ENCODE measurements at places on chromosomes 6 and 20.

DNA sequence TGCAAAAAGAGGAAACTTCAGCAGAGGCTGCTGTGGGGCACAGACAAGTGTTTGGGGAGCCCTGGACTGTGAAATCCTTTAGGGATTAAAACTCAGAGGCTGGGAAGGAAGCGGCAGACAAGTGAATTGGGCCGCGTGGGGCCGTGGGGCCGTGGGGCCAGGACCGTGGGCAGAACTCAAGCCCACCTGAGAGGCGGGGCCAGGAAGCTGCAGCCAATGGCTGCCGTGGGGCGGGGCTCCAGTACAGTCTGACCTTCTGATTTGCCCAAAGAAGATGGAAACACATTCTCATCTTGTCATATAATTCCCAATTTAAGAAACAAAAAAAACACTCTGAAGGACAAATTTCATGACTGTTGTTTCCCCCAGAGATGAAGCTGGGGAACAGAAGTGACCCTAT lies 55.4 kb downstream of the ANKRD60 start:
- DNase-seq, result no peak

GRCh38 chr6:141401168-141401567 lies 731.6 kb upstream of the GJE1 start:
- no peak for DNase-seq

DNA sequence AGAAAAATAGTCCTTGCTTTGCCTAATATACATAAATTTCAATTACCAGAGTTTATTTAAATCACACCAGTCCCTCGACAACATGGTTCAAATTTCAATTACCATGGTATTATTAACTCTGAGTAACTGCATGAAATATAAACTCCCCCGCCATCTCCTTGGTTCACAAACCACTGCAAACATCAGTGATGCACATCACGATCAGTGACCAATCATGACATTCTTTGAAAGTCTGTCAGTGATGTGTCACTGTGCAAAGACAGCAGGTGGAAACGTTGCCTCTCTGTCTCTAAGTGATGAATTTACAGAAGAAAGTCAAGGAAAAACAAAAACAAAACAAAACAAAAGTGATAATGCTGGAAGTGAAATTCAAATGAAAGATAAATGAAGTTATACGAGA lies 86.7 kb downstream of the TASP1 start:
- no peak for DNase-seq

- peak; percentile 69 for DNase-seq
Measured at GRCh38 chr20:51800060-51800871, 2.1 kb downstream of the SALL4 start.

- no peak for DNase-seq
Measured at GRCh38 chr20:37279820-37280219, 9.6 kb upstream of the MANBAL start.

DNA sequence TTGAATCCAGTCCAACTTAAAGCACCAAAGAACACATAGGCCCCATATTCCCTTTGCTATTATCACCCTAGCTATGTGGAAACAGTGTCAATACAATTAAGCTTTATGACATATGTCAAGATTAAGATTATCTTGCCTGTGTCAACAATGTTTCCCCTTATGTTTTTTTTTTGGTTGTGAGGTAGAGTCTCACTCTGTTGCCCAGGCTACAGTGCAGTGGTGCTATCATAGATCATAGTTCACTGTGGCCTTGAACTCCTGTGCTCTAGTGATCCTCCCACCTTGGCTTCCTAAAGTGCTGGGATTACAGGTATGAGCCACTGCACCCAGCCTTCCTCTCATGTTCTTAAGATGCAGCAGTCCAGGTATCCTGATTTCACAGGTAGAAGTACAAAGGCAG lies 17.8 kb downstream of the AFG1L start:
- DNase-seq, result no peak

DNA sequence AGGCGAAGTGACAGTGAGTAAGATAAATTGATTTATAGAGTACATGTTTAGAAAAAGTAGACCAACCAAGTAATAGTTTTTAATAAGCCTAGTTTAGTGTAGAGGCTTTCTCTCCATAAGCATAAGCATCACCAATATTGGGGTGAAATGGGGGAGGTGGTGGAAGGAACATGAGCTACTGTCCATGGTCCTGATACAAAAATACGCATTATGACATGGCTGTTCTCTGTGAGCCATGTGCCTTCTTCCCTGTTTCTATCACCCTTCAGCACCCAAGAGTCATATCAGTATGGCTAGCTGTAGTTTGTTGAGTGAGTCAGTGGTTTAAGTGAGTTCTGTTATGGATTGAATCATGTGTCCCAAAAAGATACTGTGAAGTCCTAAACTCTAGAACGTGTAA lies 150.8 kb downstream of the EDN1 start:
- DNase-seq, result no peak

DNA sequence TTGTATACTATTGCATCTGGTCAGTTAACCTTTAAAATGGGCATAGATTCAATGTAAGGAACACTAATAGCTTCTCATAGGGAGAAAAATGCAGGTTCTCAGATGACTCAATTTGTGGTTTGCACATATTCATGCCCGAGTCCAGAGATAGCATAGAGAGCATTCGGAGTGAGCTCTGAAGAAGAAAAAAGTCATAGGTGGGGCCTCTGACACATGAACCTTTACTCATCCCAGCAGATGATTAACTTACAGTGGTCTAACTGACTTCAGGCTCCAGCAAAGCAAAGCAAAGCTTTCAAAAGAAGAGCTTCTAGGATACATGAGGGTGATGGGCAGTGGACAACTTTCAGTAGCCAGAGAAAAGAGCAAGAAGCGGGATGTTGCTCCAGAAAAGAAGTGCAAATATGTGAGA lies 55.3 kb upstream of the BTN3A2 start:
- no peak for DNase-seq

DNA sequence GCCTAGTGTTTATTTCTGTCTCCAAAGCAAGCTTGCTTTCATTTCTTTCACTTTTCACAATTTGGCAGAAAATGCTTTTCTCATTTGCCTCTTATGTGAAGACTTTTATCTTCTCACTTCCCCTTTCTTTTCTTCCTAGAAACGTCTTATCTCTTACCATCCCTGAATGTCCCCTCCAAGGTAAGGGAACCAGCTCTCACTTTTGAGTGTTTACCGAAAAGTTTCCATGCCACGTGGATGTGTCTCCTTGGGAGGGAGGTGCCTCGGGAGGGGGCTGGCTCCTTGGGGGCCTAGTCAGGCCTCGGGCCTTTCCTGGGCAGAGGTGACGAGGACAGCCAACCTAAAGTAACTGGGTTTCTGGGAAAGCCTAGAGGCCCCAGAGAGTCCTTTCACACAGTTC lies 127.4 kb downstream of the CD24 start:
- no peak for DNase-seq

DNA sequence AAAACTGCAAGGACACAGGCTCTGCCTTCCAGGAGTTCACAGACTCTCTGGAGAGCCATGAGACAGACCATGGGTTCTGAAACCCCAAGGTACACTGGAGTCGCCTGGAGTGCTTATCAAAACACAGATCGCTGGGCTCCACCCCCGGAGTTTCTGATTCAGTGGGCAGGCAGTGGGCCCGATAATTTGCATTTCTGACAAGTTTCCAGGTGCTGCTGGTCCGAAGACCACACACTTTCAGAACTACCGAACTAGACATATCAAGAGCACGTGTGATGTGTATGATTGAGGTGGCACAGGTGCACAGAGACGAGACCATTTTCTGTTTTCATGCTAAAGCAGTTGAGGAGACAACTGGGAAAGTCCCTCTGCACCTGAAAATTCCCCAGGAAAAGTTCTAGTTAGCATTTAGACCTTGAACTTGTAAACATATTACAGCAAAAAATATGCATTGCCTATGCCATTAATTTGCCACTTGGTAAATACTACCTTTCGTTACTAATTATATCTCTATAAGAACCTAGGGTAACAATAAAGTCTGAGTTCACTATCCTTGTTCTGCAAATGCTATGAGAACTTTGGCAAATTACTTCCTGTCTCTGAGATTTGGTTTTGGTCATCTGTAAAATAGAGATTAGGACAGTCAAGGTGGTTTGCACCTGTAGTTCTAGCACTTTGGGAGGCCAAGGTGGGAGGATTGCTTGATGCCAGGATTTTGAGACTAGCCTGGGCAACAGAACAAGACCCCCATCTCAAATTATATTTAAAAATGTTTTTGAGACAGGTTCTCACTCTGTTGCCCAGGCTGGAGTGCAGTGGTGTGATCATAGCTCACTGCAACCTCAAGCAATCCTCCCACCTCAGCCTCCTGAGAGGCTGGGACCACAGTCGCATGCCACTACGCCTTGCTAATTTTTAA lies 14.3 kb upstream of the PIM1 start:
- no peak for DNase-seq

DNA sequence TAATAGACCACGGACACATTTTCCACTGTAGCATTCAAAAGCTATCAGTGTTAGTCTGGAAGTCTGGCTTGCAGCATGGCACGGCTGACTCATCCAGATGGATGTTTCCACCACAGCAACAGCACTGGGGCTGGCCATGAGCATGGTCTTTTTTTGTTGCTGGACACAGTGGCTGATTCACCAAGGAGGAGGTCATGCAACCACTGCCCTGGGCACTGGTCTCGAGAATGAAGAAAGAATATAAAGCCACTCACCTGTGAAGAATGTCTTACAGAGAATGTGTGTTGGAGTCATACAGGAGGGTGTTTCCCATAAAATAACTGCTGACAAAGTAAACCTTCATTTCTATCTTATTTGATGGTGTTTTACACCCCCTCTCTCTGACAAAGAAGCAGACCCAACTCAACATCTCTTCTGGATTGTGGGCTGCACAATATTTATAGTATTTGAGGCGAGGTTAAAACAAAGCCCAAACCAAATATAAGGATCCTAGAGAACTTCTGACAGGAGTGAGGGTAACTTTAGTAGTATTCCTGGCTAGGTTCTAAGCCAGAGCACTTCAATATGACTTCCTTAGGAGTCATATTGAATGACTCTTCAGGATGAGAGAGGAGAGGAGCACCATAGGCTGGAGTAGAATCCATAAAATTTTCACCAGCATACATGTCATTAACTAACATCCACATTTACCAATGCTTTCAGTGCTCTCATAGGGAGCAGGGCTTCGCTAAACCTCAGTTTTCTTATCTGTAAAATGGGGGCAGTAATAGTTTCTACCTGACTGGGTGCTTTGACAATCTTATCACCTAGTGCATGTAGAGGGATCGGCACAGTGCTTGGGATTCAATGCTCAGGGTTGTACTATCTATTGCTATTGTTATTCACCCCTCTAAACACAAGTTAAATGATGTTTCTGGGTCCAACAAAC lies 121.4 kb downstream of the KIF13A start:
- DNase-seq, result no peak

DNA sequence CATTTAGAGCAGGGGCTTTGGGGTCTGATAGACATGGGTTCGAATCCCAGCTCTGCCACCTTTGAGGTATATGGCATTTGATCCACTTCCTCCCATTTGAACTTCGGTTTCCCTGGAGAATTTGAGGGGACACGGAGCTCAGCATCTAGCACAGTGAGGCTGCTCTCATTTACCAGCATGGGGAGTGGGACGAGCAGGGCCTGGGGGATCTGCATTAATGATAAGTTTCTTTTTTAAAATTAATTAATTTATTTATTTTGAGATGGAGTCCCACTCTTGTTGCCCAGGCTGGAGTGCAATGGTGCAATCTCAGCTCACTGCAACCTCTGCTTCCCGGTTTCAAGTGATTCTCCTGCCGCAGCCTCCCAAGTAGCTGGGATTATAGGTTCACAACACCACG lies 52.6 kb downstream of the VSTM2L start:
- DNase-seq, result no peak

DNA sequence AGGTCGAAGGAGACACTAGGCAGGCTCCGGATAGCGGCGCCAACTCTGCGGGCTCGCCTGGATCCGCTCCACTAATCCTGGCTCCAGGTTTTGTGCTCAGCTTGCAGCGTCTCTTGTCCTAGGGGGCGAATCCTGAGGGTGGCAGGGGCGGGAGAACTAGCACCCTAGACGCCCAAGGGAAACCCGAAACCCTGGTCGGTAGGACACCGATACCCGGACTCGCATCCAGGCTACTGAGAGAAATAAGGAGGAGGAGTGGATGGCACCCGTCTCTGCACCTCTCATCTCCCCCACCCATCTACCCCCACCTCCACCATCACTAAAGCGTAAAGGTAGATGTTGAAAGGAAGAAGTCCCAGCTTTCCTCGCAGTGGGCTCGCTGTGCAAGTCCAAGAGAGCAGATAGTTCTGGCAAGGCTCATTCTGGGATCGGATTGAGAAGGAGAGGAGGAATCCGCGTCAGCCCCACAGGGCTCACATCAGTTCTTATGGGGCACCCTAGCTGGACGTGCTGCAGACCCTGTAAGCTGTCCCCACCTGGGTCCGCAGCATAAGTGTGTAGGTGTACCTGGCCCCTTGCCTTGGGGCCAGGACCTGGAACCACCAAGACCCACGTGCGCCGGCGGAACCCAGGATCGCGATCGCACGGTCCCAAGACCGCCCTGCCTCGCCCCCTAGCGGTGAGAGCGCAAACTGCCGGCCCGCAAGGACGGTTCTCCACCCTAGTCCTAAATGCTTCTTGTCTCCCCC lies 6.9 kb downstream of the SLC32A1 start:
- peak; percentile 65 for DNase-seq

- DNase-seq, result no peak
Measured at GRCh38 chr6:11672256-11672655, 106.3 kb downstream of the ADTRP start.

DNA sequence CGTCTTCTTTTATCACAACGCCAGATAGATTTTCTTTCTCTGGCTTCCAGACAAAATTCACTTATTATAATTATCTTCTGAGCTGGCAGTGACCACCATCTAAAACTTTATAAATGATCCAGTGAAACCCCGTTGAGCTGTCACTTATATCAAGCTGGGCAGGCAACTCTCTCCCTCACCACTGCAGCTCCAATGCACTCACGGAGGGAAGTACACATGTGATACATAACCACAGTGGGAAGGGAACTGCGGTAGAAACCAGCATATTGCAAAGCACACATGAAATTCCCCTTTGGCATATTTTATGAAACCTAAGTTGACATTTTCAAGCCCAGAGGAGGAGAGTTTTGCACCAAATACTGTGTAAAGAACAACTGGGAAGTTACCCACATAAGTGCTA lies 536.9 kb downstream of the HACE1 start:
- no peak for DNase-seq

DNA sequence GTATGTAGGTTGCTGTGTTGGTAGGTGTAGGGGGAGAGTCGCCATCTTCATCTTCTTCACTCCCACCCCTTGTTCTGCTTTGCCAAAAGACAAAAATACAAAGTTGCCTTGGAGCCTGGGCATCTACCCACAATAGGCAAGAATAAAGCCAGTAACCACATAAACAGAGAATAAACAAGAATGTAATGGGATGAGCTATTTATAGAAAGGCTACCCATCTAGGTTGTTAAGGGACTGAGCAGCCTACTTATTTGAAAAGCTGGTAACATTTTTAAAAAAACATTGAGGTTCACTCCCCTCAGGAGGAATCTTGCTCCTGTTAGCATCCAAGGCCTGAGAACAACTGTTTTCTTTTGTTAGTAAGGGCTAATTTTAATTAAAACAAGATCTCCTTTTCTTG lies 301.4 kb upstream of the STXBP5 start:
- DNase-seq, result no peak
